ENCODE measurements at places on chromosomes 13 and 19.

DNA sequence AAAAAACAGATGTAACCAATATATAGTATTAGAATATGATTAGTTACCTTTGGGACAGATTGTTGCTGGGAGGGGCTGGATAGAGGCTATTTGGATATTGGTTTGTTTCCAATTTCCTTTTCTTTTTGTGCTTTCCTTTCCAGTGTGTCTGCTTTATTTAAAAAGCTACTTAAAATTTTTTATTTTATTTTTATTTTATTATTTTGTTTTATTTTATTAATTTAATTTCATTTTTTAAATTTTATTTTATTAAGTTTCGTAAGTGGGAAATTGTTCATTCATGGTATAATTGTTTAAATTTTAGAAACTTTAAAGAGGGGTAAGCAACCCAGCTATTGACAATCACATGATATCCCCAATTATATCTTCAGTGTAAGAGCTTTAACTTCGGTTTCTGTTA, 2077.0 kb upstream of the PCDH20 start:
- no peak for DNase-seq

DNA sequence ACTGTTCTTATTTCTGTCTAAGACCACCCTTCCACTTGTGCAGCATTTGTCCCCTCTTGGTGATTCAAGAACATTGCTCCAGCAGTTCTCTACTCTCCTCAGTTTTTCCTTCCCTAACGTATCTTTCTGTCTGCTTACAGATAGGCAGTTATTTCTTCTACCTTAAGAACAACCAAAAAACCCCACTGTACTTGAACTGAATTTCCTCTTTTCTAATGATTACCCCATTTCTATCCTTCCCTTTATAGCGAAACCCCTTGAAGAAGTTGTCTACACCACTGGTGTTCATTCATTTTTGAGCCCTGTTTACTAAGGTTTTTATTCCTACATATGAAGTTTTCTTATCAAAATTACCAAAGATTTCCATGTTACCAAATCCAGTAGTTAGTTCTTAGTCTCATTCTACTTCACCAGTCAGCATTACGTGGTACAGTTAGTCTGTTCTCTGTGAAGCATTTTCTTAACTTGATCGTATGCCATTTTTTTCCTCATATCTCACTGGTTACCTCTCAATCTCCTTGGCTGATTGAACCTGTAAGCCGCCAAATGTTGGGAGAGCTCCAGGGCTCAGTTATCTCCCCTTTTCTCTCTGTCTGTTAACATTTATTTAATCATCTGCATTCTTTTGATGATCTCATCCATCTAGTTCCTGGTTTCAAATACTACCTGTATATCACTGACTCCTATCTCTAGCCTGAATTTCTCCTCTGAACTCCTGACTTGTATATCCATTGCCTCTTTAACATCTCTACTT, 9.0 kb downstream of the LSM14A start:
- DNase-seq = no peak

GRCh38 chr13:73107970-73108369, 49.2 kb downstream of the KLF5 start:
- no peak for DNase-seq

DNA sequence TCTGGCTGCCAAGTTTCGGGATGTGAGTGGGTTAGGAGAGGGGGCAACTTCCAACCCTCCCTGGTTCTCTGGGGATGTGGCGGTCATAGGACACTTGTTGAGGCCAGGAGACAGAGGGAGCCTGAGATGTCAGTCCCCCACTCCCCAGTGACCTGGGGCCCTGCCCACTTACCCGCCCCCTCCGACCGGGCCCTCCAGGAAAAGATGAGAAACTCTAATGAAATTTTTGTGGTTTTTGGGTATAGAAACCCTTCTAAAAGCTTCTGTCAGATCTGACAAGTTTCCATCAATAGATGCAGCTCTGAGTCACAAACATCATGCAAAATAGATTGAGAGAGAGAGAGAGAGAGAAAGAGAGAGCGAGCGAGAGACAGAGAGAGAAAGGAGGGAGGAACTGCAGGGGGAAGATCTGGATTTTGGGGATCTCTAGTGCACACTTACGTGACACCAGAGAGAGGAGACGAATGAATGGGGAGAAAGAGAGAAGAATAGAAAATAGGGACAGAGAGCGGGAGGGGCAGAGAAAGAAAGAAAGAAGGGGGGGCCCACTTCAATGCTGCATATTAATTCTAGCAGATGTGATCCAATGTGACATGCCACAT, 94.0 kb downstream of the PTPRS start:
- DNase-seq = no peak

DNA sequence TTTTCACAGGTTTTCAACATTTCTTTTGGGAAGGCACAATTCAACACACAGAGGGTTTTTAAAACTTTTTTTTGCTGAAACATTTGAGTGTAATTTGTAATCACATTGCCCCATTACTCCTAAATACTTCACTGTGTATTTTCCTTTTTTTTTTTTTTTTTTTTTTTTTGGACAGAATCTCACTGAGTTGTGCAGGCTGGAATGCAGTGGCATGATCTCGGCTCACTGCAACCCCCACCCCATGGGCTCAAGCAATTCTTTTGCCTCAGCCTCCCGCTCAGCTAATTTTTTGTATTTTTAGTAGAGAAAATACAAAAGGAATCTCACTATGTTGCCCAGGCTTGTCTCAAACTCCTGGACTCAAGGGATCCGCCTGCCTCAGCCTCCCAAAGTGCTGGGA, 14.8 kb upstream of the DNAJC15 start:
- no peak for DNase-seq

DNA sequence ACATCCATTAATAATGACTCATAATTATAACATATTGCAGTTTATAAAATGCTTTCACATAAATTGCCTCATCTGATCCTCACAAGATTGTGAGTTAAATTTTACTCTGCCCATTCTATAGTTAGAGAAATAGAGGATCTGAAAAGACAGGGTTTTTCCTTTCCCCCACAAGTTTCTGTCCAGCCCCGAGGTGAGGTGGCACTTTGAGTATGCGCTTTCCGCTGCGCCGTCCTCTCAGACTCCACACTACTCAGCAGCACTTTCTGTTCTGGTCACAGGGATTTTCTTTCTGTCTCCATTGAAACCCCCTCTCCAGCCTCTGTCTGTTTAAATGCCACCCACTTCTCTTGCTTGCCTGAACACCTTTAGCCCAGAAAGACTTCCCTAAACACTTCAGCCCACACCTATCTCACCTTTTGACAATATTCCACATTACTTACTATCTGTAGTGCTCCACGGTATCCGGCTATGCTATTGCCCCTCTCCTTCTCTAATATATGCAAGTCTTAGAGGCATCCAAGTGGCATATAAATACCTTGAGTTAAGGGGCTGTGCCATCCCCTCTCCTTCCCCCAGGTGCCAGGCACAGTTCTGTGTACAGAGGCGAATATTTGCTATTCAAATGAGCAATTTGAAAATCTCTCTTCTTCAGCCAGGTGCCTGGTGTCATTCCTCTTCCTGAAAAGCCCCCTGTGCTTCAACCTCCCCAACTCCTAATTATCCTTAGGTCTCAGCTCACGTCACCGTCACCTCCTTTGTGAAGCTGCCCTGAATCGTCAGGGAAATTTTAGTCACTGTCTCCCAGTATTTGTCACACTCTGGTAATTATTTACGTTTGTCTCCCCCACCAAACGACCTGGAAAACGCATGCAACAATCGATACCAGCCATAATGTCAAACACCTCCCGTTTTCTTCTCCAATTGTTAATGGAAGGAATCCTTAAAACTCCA, 268.7 kb downstream of the NHLRC3 start:
- no peak for DNase-seq

DNA sequence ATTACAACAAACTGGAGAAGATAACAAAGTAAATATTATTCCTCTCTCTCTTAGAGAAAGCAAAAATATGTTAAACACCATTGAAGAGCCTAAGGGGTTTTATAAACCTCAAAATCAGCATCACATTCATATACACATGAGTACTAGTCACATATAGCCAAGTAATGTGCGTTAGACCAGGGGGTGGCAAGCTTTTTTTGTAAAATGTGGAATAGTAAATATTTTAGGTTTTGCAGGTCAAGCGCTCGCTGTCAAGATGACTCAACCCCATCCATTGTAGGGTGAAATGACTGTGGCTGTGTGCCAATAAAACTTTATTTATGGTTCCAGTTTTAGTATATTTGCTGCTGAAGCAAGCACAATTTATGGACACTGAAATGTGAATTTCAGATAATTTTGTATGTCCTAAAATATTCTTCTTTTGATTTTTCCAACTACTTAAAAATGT, 21.7 kb downstream of the RFX2 start:
- DNase-seq = no peak

- no peak for DNase-seq
Observed at GRCh38 chr19:49129238-49129583, 9.9 kb downstream of the PPFIA3 start.

Measured in stimulated activated CD8-positive, alpha-beta memory T cell treated with anti-CD3 and anti-CD28 coated beads, Interleukin-4, amount 100 ng/mL, for 1 hour (primary cell).